ENCODE measurements at places on chromosomes 3 and 15. TPM values are rescaled to one million over a fixed set of nuclear protein-coding genes. Genes with fewer than 3 reads are reported as not detected.

The SPTSSB gene
- total RNA-seq = not detected

The GPR160 gene
- 1.9 TPM for total RNA-seq

The EOMES gene
- total RNA-seq = 0.32 TPM

The ZNF501 gene
- total RNA-seq = 7.2 TPM

The LRTM1 gene
- not detected for total RNA-seq

The CFAP91 gene
- 2.4 TPM for total RNA-seq

The OSBPL10 gene
- 28.1 TPM for total RNA-seq

The HYKK gene
- total RNA-seq = 4.3 TPM

The CDHR4 gene
- total RNA-seq = 0.29 TPM

The ARPIN gene
- total RNA-seq = 24.7 TPM

The MYO1E gene
- total RNA-seq = 193 TPM

The TM4SF1 gene
- total RNA-seq = 219 TPM

The ONECUT1 gene
- not detected for total RNA-seq

Data from posterior vena cava (tissue), 2 donors.